ENCODE measurements at places on chromosomes 1 and 21.

DNA sequence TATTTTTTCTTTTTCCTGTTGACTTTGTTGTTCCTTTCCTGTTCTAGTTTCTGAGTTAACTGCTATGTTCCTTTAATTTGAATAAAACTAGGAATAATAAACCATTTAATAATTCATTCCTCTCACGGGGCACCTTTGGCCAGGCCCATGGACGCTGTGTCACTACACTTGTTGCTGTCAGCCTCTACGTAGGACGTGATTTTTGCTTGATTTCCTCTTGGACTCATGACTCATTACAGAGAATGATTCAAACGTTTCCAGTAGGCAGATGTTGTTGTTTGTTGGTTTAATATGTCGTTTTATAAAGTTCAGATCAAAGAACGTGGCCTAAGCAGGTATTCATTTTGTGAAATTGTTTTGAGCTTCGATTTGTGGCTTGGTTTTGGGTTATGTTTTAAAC, 9.1 kb upstream of the SLC19A1 start:
- DNase-seq, result no peak

- no peak for DNase-seq
Observed at GRCh38 chr21:34807881-34808568, 139.2 kb downstream of the CLIC6 start.

- DNase-seq, result no peak
Observed at GRCh38 chr1:6464514-6464836, 1.5 kb downstream of the TNFRSF25 start.

DNA sequence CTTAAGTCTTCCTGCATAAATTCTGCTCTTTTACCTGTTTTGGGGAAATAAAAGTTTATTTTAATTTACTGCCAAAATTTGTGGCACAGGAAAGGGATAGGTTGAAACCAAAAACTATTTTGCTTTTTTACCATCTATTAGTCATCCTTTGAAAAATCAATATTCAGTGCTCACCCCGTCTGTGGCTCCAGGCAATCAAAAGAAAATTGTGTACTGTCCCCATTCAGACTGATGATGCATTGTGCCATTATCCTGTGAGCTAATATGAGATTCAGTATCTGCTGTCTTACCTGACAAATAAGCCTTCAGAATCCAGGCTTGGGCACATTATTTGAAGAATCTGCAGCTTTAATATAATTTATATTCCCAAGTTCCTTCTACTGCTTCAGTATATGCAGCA, 650.7 kb downstream of the KIF26B start:
- DNase-seq, result no peak

DNA sequence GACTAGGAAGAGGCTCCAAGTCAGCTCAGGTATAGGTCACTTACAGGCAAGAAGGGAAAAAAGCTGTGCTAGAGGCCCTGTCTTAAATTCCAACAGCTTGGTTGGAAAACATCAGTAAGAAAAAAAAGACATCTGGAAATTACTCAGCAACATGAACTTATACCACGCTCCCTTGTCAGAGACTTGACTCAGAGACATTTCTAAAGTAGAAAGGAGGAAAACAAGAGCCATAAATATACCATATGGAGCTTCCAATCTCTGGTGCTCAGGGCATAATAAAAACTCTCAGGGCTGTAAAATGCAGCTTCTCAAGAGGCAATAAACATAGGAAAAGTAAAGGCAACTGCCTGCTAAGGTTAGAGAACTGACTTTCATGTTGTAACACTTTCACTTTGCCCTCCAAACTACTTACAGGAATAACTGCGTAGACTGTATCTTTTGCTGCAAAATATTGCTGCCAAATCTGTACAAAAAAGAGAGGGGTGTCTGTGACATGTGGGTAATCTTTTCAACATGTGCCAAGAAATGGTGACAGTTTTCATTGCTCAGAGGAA, 14.7 kb downstream of the ATPAF1 start:
- no peak for DNase-seq

- DNase-seq, result peak; percentile 73
Observed at GRCh38 chr1:227886993-227887696, 60.6 kb downstream of the WNT9A start.

- no peak for DNase-seq
Observed at GRCh38 chr1:17665950-17666720, 89.0 kb upstream of the ACTL8 start.

DNA sequence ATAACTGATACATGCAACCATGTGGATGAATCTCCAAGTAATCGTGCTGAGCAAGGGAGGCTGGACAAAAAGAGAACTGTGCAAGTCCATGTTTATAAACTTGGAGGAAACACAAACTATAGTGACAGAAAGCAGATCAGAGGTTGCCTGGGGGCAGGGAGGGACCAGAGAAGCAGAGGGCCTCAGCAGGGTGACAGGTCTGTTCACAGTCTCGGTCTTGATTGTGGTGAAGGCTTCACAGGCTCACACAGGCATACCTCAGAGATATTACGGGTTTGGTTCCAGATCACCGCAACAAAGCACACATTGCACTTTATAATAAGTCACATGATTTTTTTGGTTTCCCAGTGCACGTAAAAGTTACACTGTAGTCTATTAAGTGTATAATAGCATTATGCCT, 28.5 kb downstream of the ACOT7 start:
- DNase-seq, result peak; percentile 59

DNA sequence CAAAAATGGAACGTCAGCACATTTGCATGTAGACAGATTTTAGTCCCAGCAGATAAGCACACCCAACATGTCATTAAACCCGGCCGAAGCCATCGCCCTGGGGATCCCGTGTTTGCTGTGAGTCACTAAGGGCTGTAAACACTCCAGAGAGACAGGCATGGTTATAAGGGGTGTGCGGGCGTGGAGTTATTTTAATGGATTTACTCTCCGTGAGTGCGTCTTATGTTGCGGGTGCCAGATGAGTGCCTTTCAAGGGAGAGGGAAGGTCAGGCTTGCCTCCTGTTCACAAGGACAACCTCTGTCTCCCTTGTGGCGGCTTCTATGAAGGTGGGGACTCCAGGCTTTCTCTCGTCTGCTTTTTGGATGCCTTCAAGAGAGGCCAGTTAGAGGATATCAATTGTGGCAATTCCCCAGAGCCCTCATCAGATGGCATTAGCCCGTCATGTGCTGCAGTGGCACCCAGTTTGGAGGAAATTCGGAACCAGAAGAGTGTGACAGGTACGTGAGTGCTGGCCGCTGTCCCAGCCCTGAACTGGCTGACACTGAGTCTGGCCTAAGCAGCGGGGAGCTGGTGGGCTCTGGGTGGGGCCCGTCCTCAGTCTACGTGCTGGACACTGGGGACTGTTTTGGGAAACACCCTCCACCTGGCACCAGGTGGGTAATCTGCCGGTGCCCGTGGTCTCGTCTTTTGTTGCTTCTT, 223.8 kb upstream of the TMEM51 start:
- DNase-seq, result no peak

GRCh38 chr1:12386130-12386529, 156.3 kb downstream of the VPS13D start:
- no peak for DNase-seq

DNA sequence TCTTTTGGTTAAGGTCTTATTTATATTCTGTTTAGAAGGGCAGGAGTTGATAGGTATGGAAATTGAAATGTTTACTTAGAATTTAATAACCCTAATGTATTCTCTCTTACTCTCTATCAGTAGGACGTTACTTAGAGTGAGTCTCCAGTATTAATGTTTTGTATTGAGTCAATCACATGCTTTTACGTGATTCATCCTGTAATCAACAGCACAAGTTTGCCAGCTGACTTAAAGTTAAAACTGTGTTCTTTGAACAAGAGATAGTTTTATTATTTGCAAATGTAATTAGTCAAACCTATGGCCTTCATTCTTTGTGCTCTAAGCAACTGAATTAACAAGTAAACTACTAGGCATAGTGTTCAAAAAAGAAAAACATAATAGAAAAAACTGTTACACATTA, 57.3 kb downstream of the PKN2 start:
- DNase-seq, result no peak

- DNase-seq, result no peak
Observed at GRCh38 chr1:90821788-90822359, 104.8 kb upstream of the BARHL2 start.

DNA sequence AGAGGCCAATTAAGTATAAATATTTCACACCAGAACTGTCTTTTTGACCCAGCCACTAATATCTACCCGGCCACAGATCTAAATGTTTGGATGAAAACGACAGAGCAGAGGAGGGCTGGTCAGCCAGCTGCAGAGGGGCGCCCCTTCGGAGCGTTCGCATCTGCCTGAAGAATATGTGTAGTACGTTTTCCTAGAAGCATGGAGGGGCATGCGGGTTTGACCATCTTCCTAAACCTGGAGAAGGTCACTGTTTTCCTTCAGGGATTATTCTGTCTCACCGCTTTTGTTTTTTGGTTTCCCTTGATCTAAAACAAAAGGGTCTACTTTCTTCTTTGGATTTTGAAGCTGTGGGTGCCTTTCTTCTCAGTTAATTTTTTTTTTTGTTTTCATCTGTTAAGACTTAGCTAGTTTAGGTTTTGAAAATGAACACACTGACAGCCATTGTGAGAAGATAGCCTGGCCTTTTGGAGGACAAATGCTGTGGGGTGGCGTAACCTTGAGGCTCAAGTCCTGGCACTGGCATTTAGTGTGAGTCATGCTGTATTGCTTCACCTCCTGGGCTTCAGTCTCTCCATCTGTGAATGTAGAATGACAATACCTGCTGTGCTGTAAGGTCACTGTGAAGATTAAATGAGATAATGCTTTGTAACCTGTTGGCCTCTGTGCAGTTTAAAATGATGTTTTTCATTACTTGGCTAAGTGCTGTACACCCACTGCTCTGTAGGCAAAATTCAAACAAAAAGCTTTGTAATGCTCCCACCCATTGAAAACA, 74.1 kb upstream of the IRF2BP2 start:
- DNase-seq, result peak; percentile 28

DNA sequence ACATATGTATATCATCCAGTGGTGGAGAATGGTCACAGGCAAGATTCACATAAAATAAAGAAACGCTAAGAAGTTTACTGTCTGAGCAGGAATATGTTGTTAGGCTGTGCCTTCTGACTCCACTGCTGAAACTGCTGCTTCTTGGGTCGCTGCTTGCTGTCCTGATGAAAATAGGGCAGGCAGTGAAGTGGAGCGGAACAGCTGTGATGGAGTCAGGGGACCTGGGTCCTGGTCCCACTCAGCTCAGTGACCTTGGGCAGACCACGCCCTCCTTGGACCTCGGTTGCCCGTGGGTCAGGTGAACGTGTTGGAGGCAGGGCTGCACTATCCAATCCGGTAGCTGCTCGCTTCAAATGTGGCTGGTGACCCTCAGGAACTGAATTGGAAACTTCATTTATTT, 33.4 kb upstream of the IFFO2 start:
- no peak for DNase-seq

GRCh38 chr1:209250861-209251636, 332.5 kb upstream of the CAMK1G start:
- DNase-seq, result no peak

GRCh38 chr1:113091988-113092594, 19.1 kb downstream of the LRIG2 start:
- DNase-seq, result no peak

Measured in ELF-1 (cell line).